ENCODE measurements at places on chromosomes 13 and 19.

GRCh38 chr13:50268500-50268899 lies 253.3 kb downstream of the KCNRG start:
- no peak for DNase-seq

- DNase-seq: no peak
These were observed 81.2 kb upstream of the RAP2A start for GRCh38 chr13:97352815-97353214.

DNA sequence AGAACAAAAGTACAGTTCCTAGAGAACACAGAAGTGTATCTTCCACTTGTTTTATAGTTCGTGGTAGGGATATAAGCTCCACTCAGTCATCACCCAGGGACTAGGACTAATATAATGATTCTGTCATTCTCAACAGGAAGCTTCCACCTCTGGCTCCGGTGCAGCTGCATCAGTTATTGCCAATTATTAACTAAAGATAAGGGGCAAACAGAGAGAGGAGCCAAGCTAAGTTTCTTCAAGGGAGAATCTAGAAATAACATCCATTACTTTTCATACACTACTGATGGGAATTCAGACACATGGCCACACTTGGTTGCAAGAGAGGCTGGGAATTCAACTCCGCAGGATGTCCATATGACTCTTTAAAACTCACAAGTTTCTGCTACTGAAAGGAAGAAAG lies 917.9 kb downstream of the OLFM4 start:
- no peak for DNase-seq

GRCh38 chr19:10543420-10544241 lies at the start of gene ATG4D:
Gene ATG4D, plus strand, starts transcription at chr19:10543904. Its CDS starts 187 bp downstream, at chr19:10544091.
- DNase-seq: peak; percentile 84

- no peak for DNase-seq
These were observed 7.7 kb upstream of the CEACAM7 start for GRCh38 chr19:41695745-41696144.

DNA sequence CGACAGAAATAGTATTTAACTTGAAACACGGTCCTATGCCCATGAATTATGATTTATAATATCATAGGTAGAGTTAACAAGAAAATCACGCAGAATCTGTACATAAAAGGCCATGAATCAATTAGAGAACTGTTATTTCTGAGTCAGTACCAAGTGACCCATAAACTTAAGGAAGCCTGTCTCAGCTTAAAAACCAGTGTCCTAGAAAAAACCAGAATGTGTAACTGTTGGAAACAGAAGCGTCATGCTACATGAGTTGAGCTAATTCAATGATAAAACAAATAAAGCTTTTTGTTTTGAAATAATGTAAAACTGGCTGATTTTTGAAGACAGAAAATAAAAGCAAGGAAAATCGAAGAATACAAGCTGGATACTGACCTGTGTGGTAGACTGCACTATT lies 34.8 kb upstream of the SGCG start:
- no peak for DNase-seq

DNA sequence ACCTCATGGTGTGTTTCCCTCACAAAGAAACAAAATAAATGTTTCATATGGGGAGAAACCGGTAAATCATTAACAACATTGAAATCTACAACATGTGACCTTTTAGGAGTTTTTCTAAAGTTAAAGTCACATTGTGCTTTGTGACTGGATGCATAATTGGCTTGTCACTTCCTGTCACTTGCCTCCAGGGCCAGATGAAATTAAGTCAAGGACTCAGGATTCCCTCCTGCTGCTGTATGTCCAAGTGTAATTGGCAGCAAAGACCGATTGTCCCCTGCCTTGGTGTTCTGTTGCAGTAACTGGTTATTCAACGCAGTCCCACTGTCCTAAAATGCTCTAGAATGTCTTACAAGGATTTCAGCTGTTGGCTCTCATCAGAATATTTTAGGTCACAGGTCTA lies 448.2 kb downstream of the LIG4 start:
- DNase-seq: no peak

- DNase-seq: no peak
These were observed 3.7 kb upstream of the ZNF441 start for GRCh38 chr19:11763117-11763516.

All from stimulated activated CD8-positive, alpha-beta memory T cell treated with anti-CD3 and anti-CD28 coated beads, Interleukin-4, amount 100 ng/mL, for 48 hours (primary cell).